ENCODE measurements at places on chromosomes 16 and 17.

DNA sequence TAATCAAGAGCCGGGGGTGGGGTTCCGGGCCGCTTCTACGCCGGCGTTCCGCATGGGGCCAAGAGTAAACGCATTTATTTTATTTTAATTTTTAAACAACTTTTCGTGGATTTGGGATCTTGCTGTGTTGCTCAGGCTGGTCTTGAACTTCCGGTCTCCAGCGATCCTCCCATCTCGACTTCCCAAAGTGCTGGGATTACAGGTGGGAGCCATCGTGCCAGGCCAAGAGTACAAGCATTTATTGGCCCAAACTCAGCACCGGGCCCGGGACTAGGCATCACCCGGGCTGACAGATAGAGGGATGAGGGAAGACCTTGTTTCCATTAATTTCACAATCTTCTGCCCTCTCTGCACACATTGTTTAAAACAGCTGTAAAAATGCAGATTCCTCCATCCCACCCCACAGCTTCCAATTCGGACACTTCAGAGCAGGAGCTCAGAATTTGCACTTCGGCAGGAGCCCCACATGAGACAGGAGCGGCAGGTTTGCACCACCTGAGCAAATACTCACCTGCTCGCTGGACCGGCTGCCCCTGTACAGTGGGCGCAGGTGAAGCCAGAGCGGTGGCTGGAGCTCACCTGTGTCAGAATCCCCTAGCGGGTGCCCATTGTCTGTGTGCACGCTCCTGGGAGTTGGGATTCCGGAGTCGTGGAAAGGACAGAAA, 663 bp upstream of the GINS2 start:
- DNase-seq, result no peak

- DNase-seq, result peak; percentile 48
Observed at GRCh38 chr17:45784741-45785479, 790 bp downstream of the CRHR1 start.

DNA sequence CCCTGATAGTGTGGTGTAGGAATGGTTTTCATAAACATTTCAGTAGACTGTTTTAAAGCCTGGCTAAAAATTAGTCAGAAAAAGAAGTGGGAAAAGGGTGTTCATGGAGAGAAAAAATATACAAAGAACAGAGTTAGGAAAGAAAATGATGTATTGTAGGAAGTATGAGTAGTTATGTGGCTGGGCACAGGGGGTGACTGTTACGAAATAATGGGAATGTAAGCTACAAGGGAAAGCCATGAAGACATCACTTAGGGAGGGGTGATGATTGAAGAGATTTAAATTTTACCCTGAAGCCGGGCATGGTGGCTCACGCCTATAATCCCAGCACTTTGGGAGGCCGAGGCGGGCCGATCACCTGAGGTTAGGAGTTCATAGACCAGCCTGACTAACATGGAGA, 55.3 kb downstream of the NUP88 start:
- no peak for DNase-seq

DNA sequence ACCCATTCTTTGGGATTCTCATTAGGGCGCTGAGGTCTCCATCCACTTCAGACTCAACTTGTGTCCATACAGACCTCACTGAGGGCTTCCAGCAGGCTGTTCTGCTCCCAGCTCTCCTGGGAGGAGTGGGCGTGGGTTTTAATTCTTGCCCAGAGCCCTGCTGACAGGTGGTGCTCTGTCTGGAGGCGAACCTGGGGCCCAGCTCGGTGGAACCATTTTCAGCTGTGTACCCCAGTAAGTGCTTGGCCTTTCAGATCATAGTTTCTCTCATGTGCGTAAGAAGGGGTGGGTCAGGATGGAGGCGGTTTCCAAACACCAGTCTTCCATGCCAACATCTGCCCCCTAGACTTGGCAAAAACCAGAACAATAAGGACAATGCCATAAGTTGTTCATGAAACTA, 21.4 kb upstream of the NKD1 start:
- no peak for DNase-seq

GRCh38 chr17:81891303-81891552, 158 bp downstream of the ALYREF start:
- no peak for DNase-seq

DNA sequence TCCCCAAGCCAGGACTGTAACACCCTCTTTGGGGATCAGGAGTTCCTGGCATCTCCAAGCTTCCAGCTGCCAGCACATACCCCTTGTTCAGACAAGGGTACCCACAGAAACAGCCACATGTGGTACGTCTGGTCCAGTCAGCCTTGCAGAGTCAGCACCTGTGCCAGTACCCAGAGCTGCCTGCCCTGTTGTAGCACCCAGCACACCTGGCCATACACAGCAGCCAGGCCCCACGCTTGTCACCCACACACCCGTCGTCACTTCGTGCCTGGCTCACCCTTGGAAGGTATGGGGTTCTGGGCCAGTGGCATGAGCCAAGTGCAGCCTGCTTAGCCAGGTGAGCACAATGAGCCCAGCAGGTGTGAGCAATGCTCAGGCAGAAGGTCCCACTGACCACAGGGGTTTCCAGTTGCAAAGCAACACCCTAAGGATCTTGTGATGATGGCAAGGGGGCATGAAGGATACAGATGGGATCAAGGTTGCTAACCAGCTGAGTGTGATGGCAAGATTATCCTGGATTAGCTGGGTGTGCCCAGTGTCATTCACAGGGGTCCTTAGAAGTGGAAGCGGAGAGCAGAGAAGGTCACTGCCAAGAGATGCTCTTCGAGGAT, 202.3 kb downstream of the CPPED1 start:
- DNase-seq, result no peak

DNA sequence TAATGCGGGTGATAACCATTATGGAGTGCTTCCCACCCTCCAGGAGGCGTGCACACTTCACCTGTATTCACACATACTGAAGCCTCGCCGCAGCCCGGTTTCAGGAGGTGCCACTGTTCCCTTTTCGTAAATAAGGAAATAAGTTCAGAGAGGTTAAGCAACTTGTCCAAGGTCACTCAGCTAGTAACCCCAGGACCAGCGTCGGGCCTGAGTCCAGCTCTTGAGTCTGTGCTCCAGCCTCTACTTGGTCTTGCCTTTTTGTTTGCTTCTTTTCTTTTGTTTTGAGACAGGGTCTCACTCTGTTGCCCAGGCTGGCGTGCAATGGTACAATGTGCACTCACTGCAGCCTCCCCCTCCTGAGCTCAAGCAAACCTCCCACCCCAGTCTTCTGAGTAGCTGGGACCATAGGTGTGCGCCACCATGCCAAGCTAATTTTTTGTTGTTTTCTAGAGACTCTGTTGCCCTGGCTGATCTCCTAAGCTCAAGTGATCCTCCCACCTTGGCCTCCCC, 63.5 kb upstream of the CIBAR2 start:
- DNase-seq, result no peak

- DNase-seq, result peak; percentile 95
Observed at GRCh38 chr17:43760254-43760852, 1.8 kb upstream of the SOST start.

DNA sequence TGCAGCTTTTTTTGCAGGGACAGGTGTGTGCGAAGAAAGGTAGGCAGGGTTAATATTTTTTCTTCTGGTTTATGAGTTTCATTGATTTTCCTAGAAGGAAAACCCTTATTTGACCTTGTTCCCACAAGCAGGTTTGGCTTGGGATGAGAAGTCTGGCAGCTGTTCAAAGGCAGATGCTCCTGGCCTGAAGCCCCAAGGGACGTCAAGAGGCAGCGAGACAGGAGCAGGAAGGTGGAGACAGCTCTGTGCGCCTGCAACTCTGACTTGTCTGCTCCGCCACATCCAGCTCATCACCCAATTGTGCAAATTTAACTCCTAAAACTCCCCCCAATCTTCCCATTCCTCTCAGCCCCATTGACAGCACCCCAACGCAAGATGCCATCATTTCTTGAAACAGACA, 136.8 kb upstream of the XYLT1 start:
- DNase-seq, result no peak

DNA sequence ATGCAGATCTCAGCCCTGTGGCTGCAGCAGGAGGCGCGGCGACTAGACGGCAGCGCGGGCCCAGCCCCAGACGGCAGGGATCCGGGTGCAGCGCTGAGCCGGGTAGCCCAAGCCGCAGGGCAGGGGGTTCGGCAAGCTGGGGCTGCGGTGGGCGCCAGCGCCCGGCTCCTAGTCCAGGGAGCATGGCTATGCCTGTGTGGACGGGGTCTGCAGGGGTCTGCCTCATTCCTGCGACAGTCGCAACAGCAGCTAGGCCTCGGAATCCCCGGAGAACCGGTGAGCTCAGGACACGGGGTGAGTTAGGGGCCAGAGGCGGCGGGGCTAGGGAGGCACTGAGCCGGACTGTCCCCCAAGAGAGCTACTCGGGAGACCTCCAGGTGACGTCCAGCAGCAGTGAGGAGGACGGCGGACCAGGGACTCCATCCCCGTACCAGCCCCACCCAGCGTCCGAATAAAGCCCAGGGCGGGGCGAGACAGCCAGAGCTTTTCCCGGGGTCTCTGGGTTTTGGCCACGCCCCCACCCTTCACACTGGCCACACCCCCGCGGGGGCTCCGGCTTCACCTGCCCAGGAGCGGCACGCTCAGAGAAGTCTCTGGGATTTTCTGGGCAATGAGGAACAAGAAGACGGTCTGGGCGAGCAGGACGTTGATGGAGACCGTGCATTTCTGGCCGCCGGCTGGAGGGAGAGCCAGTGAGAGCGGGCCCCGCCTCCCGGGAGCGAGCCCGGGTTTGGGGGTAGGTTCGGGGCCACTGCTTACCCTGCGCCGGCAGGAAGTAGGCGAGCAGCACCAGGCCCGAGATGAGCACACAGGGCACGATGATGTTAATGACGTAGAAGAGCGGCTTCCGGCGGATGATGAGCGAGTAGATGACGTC, 1.1 kb downstream of the C17orf107 start:
- no peak for DNase-seq

GRCh38 chr16:19707569-19708295, 10.3 kb downstream of the KNOP1 start:
- no peak for DNase-seq

- DNase-seq, result no peak
Observed at GRCh38 chr16:3065069-3065741, at the start of gene IL32. Gene IL32 (plus strand): TSS chr16:3065640. CDS start chr16:3065812, 172 bp downstream.

DNA sequence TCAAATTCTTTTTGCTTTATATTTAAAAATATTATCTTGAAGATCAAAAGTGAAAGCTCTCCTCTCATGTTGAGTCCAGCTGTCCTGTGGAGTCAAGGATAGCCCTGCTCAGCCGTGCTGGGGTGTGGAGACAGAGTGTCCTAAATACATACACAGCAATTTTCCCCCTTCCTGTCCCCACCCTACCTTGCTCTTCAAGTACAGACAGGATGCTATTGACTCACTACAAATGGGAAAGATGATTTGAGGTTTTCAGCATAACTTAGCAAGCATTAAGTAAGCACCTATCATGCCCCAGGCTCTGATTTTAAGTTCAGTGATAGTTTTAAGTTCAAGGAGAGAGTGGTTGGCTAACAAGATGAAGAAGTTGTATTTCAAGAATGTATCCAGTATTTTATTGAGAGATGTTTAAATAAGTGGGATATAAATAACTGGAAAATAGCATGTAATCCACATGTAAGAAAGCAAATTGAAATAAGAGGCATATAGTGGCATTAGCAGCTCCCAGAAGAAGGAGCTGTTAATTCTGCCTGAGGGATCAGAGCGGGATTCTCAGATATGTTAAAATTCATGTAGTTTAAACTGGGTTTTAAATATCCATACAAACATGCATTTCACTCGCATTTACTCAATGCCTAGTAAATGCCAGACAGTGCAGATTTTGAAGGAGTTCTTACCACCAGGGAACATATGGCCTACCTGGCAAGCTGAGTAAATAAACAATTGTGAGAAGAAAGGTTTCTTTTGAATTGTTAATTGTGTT, 183.5 kb upstream of the ANKFN1 start:
- DNase-seq, result no peak

GRCh38 chr17:67026341-67026740, 18.0 kb upstream of the CACNG1 start:
- DNase-seq, result no peak

GRCh38 chr16:17930280-17930679, 406.3 kb downstream of the NPIPA8 start:
- DNase-seq, result no peak

DNA sequence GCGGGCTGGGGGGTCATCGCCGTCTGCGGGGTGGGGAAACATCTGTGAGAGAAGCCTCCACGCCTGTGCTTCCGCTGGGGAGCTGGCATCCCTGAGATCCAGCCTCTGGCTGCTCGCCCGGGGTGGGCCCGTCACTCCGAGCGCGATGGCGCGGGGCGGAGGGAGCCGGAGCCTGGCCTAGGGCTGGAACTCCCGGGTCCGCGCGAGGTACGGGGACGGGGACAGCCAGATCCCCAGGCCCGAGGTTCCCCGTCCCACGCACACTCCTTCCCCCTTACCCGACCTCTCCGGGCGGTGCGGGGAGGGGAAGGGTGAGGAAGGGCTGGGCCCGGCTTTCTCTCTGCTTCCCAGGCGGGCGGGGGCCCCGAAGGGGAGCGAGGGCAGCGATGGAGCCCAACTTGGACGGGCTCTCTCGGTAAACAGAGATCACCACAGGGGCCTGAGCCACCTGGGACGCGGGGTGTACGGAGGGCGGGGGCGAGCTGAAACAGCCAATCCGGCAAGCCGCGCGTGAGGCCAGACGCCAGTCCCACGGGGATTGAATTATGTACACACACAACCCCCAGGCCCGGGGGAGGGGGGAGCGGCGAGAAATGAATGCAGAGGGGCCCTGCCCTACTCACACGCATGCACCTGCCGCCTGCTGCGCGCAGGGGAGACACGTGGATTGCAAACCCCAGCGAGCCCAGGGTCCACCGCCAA, at the start of gene SLC16A11:
TSS of gene SLC16A11 (minus strand) at position 596 of the 702 bp plus-strand sequence. CDS start at position 17, 579 bp downstream.
- no peak for DNase-seq

DNA sequence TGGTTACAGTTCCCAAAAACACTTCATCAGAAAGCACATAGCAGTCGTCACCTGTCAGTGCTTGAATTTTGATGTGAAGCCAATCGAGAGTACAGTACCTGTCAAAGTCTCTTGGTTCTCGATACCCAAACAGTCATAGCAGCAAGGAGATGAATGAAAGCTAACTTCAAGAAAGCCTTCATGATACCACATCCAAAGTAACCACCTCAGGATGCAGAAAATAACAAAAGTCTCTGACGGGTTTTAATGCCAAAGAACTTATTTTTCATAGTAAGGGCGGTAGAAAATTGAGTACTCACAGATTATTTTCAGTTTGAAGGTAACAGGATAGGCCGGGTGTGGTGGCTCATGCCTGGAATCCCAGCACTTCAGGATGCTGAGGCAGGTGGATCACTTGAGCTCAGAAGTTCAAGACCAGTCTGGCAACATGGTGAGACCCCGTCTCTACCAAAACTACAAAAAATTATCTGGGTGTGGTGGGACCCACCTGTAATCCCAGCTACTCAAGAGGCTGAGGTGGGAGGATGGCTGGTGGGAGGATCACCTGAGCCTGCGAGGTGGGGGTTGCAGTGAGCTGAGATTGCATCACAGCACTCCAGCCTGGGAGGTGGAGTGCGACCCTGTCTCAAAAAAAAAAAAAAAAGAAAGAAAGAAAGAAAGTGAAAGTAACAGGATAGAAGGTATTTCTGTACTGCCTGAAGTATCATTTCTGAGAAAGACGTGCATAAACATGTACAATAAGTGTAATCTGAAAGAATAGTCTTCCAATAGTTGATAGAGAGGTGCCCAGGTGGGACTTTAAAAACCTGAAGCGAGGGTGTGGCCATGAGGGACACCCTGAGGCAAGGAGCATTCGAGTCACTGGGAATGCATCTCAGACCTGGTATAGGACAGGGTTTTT, 15.4 kb downstream of the MFSD11 start:
- DNase-seq, result no peak

Measured in GM19239 (cell line).